Stromal cell of bone marrow (primary cell): ENCODE measurements at places on chromosomes 3 and 15.

- no peak for DNase-seq
Measured at GRCh38 chr3:122186372-122186771, 2.9 kb downstream of the CASR start.

GRCh38 chr3:10017636-10018292 lies 8.5 kb upstream of the FANCD2 start:
- peak; percentile 71 for DNase-seq

GRCh38 chr3:185733980-185734724 lies 90.7 kb downstream of the IGF2BP2 start:
- DNase-seq = peak; percentile 61

DNA sequence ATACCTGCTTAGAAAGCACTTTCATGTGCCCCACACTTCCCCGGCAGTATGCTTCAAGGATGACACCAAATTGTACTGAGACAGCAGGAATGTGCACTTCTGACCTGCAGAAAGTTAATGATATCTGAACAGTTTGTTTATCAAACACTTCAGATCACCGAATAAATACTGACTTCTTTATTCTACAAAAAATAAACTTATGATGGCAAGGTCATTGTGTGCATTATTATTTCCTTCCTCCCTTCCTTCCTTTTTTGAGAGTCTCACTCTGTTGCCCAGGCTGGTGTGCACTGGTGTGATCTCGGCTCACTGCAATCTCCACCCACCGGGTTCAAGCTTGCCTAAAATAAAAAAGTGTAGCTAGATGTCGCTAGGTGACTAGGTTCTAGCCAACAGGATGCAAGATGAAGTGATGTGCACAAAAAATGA lies 80.3 kb downstream of the FAIM start:
- DNase-seq = no peak

GRCh38 chr3:147409143-147410115 lies at the start of gene ZIC1:
ZIC1 (plus strand) TSS chr3:147409365; CDS start chr3:147410113, 748 bp downstream.
- DNase-seq = peak; percentile 60

DNA sequence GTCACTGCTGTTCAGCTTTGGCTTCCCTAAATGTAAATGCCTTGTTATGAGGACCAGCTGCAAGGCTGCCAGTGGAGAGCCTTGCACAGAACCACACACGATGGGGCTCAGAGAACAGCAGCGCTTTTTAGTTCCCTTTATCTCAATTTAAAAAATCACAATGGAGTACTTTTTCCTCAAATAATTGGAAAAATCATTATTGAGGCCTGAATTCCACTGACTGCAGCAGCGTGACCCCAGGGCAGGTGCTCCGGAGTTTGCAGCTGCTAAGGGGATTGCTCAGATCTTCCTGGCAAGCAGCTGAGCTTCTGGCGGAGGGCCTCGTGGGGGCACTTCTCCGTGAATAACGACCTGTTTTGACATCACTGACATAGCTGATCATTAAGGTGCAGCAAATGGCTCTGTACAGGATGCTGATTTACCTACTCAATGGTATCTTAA lies 245.6 kb upstream of the TRIM42 start:
- DNase-seq = no peak

GRCh38 chr3:32780735-32781210 lies 37.0 kb upstream of the TRIM71 start:
- DNase-seq = no peak
